ENCODE measurements at places on chromosomes 2 and 18. TPM values are rescaled to one million over a fixed set of nuclear protein-coding genes. Genes with fewer than 3 reads are reported as not detected.

DNA sequence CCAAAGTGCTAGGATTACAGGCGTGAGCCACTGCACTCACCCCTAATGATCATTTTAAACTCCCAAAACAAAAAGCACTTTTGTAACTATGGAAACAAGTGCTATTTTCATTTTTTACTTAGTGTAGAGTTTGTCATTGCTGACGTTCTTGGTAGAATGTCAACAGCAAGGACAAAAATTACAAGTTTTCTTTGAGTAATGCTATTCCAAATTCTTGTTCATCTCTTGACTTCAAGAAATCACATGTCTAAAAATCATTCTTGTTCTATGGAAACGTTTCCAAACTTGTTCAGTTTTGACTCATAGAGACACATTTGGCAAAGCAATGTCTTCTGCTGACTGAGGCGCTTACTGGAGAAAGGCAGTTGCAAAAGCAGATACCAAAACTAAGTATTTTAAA is 82.6 kb downstream of the MBP start:
- H3K36me3 ChIP-seq = no peaks in the 10 kb centered on the region
- DNase-seq = no peak
- peaks cover 8% of the 10 kb centered on the region for H3K4me1 ChIP-seq
- no peaks in the 10 kb centered on the region for H3K27me3 ChIP-seq
- no peak overlapping the region for H3K27ac ChIP-seq

GRCh38 chr2:112821142-112821541 is 15.4 kb downstream of the IL1B start:
- H3K4me1 ChIP-seq = no peaks in the 10 kb centered on the region
- H3K27me3 ChIP-seq = no peaks in the 10 kb centered on the region
- H3K4me3 ChIP-seq = no peak overlapping the region
- no peak for DNase-seq
- H3K36me3 ChIP-seq = no peaks in the 10 kb centered on the region
- no peak overlapping the region for H3K27ac ChIP-seq

DNA sequence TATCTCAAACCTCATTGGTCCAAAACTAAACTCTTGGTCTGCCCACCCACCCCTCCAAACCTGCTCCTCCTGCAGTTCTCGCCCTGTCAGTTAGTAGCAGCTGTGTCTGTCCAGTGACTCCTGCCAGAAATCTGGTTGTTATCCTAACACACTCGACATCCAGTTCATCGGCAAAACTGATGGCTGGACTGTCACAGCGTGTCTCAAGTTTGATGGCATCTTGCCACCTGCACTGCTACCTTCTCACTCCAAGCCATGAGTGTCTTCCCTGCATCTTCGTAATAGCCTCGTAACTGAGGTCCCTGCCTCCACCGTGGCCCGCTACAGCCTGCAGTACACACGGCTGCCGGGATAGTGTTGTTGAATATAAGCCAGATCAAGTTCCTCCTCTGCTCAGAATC is 470.1 kb upstream of the RAB12 start:
- no peaks in the 10 kb centered on the region for H3K36me3 ChIP-seq
- no peak for DNase-seq
- no peak overlapping the region for H3K4me3 ChIP-seq

The DHX57 gene
- total RNA-seq = 24.5 TPM

DNA sequence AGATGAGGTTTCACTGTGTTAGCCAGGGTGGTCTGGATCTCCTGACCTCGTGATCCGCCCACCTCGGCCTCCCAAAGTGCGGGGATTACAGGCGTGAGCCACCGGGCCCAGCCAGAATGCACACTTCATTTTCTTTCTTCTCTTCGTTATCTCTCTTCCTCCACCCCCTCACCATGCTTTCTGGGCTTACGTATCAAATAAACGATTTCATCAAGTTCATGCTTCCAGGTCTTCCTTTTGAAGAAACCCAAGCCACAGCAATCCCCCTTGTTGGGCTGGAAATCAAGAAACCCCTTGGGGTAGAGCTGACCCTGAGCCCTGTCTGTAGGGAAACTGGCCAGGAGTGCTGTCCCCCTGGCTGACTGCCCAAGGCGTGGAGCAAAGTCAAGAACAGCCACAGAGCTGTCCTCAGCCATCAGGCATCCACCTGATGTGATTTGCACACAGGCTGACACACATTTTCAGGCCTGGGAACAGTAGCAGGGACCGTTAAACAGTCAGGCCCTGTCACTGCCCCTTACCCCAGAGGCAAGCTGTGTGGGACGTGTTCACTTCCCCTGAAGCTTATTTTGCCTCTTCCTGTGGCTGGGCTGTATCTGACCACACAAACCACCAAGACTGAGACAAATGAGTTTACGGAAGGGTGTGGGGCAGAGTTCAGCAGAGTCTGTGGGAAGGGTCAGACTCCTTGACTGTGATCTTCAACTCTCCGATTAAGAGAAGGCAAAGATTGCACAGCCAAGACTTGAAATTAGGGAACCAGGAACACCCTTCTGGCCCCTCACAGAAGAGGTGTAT is 15.1 kb upstream of the NMUR1 start:
- no peak overlapping the region for H3K4me3 ChIP-seq
- no peaks in the 10 kb centered on the region for H3K36me3 ChIP-seq
- H3K27me3 ChIP-seq = no peaks in the 10 kb centered on the region
- H3K4me1 ChIP-seq = peaks cover 25% of the 10 kb centered on the region
- peak overlapping the region; percentile 67 for H3K27ac ChIP-seq
- peak; percentile 78 for DNase-seq

The ASAP2 gene
- total RNA-seq = 12.9 TPM

DNA sequence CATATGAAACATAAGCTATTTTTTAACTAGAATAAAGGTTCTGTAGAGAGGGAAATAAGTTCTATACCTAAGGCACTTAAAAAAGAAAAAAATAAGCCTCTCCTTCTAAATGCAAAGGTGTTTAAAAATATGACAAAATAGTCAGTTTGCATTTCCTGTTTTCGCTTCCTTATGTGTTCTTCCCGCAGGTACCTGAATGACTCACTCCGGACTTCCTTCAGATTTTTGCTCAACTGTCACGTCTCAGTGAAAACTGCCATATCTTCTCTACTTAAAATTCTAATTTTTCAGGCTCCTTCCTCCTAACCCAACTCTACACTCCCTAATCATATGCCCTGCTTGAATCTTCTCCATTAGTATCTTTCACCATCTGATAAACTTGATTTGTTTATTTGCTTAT is 1333.1 kb downstream of the LRP1B start:
- DNase-seq = no peak
- no peak overlapping the region for H3K27ac ChIP-seq
- H3K4me3 ChIP-seq = no peak overlapping the region
- no peaks in the 10 kb centered on the region for H3K27me3 ChIP-seq

GRCh38 chr18:62766266-62766665 is 50.9 kb downstream of the PHLPP1 start:
- no peaks in the 10 kb centered on the region for H3K36me3 ChIP-seq
- H3K4me1 ChIP-seq = peaks cover 14% of the 10 kb centered on the region
- no peaks in the 10 kb centered on the region for H3K27me3 ChIP-seq

- H3K27ac ChIP-seq = no peak overlapping the region
- no peak overlapping the region for H3K4me3 ChIP-seq
- H3K36me3 ChIP-seq = peaks cover 3% of the 10 kb centered on the region
- no peaks in the 10 kb centered on the region for H3K27me3 ChIP-seq
- H3K4me1 ChIP-seq = peaks cover 26% of the 10 kb centered on the region
These were observed 14.2 kb upstream of the NR4A2 start for GRCh38 chr2:156346731-156347130.

GRCh38 chr2:144233317-144233716 is 286.6 kb downstream of the ZEB2 start:
- H3K4me1 ChIP-seq = no peaks in the 10 kb centered on the region
- no peaks in the 10 kb centered on the region for H3K27me3 ChIP-seq
- H3K4me3 ChIP-seq = no peak overlapping the region

DNA sequence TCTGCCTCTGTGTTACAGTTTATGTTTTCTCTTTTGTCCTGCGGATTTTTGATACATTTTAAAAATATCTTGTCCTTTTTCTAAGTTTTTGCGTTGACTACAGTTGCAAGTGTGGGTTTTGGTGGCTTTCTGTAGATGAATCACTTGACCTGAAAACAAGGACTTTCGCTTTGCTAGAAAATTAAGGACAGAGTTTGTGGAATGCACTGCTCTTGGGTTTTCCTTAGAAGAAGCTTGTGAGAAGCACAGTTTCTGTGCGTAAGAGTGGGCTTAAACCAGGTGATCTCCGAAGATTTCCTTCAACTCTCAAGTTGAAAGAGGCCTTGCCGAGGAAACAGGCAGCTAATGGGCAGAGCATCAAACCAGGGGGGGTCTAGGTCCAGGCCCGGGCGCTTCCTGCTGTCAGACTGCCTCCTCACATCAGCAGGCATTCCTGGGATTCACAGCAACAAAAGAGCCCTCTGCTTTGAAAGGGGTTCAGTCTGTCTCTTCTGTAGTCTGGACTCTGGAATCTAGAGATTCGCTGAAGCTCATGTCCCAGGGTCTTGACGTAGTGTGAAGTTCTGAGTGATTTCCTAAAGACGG is 17.3 kb downstream of the NCK2 start:
- no peak overlapping the region for H3K4me3 ChIP-seq
- peaks cover 4% of the 10 kb centered on the region for H3K36me3 ChIP-seq
- DNase-seq = no peak
- H3K4me1 ChIP-seq = no peaks in the 10 kb centered on the region

- H3K27ac ChIP-seq = no peak overlapping the region
- peaks cover 3% of the 10 kb centered on the region for H3K4me1 ChIP-seq
- peaks cover 4% of the 10 kb centered on the region for H3K36me3 ChIP-seq
- H3K27me3 ChIP-seq = no peaks in the 10 kb centered on the region
- no peak overlapping the region for H3K4me3 ChIP-seq
- DNase-seq = no peak
These were observed 143.5 kb upstream of the ALPP start for GRCh38 chr2:232234922-232235615.

The QPCT gene
- 7.1 TPM for total RNA-seq

The POTEJ gene
- total RNA-seq = not detected

GRCh38 chr2:163210430-163210918 is 371.9 kb upstream of the KCNH7 start:
- no peaks in the 10 kb centered on the region for H3K27me3 ChIP-seq
- H3K4me1 ChIP-seq = no peaks in the 10 kb centered on the region
- H3K27ac ChIP-seq = no peak overlapping the region
- no peaks in the 10 kb centered on the region for H3K36me3 ChIP-seq

The ELOA2 gene
- not detected for total RNA-seq

- H3K4me3 ChIP-seq = no peak overlapping the region
- no peaks in the 10 kb centered on the region for H3K36me3 ChIP-seq
- H3K27ac ChIP-seq = no peak overlapping the region
These were observed 106.9 kb downstream of the OSR1 start for GRCh38 chr2:19251554-19251953.

- no peaks in the 10 kb centered on the region for H3K27me3 ChIP-seq
- no peaks in the 10 kb centered on the region for H3K4me1 ChIP-seq
- no peaks in the 10 kb centered on the region for H3K36me3 ChIP-seq
- H3K4me3 ChIP-seq = no peak overlapping the region
- no peak for DNase-seq
These were observed 130.4 kb downstream of the NRXN1 start for GRCh38 chr2:50901510-50901909.

- no peaks in the 10 kb centered on the region for H3K36me3 ChIP-seq
- DNase-seq = peak; percentile 85
- 0 out of 2 replicates have a peak within 1 kb of the TSS, but pooled peaks have one; percentile 1 for H3K27ac ChIP-seq
- no peaks in the 10 kb centered on the region for H3K27me3 ChIP-seq
These were observed at the start of gene HK2 for GRCh38 chr2:74833418-74834233. TSS of gene HK2 (plus strand) at chr2:74834127. CDS start at chr2:74834581, 454 bp downstream.

The CMPK2 gene
- total RNA-seq = 0.55 TPM

The TFPI gene
- 82.1 TPM for total RNA-seq

DNA sequence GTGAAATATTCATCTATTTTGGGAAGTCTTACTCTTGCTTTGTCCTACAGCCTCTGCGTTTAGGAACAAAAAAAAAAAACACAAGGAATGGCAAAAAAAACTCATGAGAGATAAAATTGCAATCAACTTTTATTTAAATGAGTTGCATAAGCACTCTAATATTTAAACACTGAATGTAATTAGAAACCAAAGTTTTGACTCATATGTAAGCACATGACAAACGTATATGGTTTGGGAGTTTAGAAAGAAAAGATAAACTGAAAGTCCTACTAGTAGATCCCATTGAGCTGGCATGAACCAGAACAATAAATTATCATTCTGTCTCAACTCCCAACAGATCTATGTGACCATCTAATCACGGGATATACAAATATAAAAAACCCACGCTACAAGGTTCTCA is 44.8 kb downstream of the REV1 start:
- no peak for DNase-seq
- no peaks in the 10 kb centered on the region for H3K27me3 ChIP-seq
- H3K36me3 ChIP-seq = peaks cover 36% of the 10 kb centered on the region

The AQP12A gene
- total RNA-seq = not detected

- no peak overlapping the region for H3K27ac ChIP-seq
- H3K4me1 ChIP-seq = peaks cover 14% of the 10 kb centered on the region
- no peaks in the 10 kb centered on the region for H3K36me3 ChIP-seq
- H3K4me3 ChIP-seq = no peak overlapping the region
- peak; percentile 87 for DNase-seq
- peaks cover 58% of the 10 kb centered on the region for H3K27me3 ChIP-seq
These were observed 18.1 kb upstream of the SPP2 start for GRCh38 chr2:234032279-234032856.

The C2orf76 gene
- 18.3 TPM for total RNA-seq

The DNAJC5G gene
- total RNA-seq = not detected

GRCh38 chr2:86022661-86023365 is 82.9 kb downstream of the POLR1A start:
- H3K4me3 ChIP-seq = no peak overlapping the region
- DNase-seq = no peak
- H3K36me3 ChIP-seq = peaks cover 33% of the 10 kb centered on the region
- peaks cover 10% of the 10 kb centered on the region for H3K4me1 ChIP-seq

DNA sequence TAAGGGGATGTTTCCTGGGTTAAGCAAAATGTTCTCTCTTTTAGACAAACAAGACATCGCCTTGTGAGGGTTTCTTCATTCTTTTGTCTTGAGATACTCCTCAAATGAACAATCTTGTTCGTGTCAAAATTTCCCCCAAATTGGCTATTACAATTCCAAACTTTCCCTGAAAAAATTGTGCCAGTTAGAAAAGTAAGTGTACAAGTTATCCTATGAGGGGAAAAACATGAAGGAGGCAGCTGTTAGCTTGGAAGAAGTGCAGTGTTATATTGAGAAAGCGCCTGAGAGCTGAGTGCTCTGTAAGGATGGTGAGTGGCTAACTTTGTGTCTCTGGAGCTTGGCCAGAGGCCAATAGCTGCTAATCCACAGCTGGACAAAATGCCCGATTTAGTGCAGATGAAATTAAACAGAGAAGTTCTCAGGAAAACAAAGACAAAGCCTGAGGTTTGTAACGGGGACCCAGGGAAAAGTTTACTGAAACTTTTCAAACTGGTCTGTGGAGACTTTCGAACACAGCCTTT is 14.1 kb upstream of the PLEKHH2 start:
- no peak overlapping the region for H3K27ac ChIP-seq
- H3K27me3 ChIP-seq = peaks cover 8% of the 10 kb centered on the region

GRCh38 chr2:29042561-29043075 is 31.7 kb downstream of the PCARE start:
- DNase-seq = no peak
- H3K36me3 ChIP-seq = no peaks in the 10 kb centered on the region
- no peak overlapping the region for H3K27ac ChIP-seq
- H3K4me3 ChIP-seq = no peak overlapping the region
- no peaks in the 10 kb centered on the region for H3K27me3 ChIP-seq

The DUSP2 gene
- total RNA-seq = 0.24 TPM

GRCh38 chr18:77063260-77063659 is 69.3 kb downstream of the MBP start:
- H3K4me3 ChIP-seq = no peak overlapping the region
- H3K36me3 ChIP-seq = no peaks in the 10 kb centered on the region
- H3K4me1 ChIP-seq = peaks cover 75% of the 10 kb centered on the region
- DNase-seq = no peak
